ENCODE measurements at places on chromosomes 4 and X. TPM values are rescaled to one million over a fixed set of nuclear protein-coding genes. Genes with fewer than 3 reads are reported as not detected.
A peak's percentile ranks its signal among the peaks of the same experiment; 100 is the strongest.

DNA sequence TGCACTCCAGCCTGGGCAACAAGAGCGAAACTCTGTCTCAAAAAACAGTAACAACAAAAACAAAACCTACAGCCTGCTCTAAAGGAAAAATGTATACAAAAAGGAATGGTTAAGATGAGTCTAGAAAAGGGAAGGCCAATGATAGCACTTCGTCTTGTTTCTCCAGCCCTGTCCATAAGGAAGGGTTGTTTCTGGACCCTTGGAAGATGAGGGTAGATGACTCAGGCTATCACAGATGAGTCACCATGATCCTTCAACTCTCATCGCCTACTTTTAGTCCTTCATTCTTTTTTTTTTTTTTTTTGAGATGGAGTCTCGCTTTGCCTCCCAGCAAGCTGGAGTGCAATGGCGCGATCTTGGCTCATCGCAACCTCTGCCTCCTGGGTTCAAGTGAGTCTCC, 8.8 kb downstream of the PLA2G12A start:
- H3K27me3 ChIP-seq = no peaks in the 10 kb centered on the region
- H3K36me3 ChIP-seq = peaks cover 15% of the 10 kb centered on the region
- H3K4me3 ChIP-seq = no peak overlapping the region
- no peak for DNase-seq
- H3K4me1 ChIP-seq = no peaks in the 10 kb centered on the region
- no peak overlapping the region for H3K27ac ChIP-seq

DNA sequence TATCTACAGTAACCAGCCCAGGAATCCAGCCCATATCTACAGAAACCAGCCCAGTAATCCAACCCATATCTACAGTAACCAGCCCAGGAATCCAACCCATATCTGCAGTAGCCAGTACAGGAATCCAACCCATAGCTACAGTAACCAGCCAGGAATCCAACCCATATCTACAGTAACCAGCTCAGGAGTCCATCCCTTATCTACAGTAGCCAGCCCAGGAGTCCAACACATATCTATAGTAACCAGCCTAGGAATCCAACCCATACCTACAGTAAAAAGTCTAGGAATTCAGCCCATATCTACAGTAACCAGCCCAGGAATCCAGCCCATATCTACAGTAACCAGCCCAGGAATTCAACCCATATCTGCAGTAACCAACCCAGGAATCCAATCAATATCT, 445.0 kb upstream of the BOD1L1 start:
- H3K4me1 ChIP-seq = no peaks in the 10 kb centered on the region
- H3K27ac ChIP-seq = no peak overlapping the region
- H3K36me3 ChIP-seq = no peaks in the 10 kb centered on the region
- no peak for DNase-seq
- no peak overlapping the region for H3K4me3 ChIP-seq
- no peaks in the 10 kb centered on the region for H3K27me3 ChIP-seq

DNA sequence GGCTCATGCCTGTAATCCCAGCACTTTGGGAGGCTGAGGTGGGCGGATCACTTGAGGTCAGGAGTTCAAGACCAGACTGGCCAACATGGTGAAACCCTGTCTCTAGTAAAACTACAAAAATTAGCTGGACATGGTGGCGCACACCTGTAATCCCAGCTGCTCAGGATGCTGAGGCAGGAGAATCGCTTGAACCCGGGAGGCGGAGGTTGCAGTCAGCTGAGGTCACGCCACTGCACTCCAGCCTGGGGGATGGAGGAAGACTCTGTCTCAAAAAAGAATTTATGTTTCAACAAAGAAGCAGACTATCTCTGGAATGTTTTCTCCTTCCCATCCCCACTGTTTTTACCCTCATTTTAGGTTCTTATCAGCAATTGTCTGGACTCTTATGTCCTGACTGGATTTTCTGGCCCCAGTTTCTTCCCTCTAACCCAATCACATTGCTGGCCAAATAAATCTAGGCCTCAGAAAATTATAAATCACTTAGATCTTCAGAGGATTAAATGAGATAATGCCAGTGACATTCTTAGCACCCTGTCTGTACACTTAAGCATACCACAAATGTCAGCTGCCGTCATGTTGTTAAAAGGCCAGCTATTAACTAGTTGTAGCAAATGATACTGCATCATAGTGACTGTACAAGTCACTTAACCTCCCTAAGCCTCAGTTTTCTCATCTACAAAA, 44.9 kb upstream of the PRSS48 start:
- no peak overlapping the region for H3K27ac ChIP-seq
- H3K4me1 ChIP-seq = no peaks in the 10 kb centered on the region
- H3K36me3 ChIP-seq = no peaks in the 10 kb centered on the region
- no peak overlapping the region for H3K4me3 ChIP-seq

DNA sequence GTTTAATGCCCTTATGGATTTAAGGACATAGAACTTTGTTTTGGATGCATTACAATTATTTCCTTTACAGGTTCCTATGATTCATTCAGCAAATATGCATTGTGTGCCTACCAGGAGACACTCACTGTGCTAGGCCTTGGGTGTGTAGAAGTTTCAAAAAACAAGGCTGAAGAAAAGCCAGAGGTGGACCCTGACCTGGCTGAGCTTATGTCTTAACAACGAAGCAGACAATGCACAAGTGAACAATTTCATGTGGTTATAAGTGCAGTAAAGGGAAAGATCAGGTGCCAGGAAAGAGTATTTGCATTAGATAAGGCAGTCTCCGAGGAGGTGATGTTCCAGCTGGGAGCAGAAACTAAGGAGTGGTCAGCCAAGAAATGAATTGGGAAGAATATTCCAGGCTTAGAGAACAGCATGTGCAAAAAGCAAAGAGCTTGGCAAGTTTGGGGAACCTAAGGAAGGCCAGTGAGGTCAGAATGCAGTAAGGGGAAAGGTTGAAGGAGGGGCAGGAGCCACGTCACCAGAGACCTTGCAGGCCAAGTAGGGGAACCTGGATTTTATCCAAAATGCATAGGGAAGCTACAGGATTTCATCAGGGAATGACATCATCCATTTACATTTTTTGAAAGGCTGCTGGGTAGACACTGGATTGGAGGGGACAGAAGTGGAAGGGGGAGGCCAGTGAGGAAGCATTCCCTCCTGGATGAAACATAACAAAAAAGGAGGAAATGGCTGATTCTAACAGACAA, 193.6 kb downstream of the SOWAHB start:
- peak; percentile 79 for DNase-seq
- no peaks in the 10 kb centered on the region for H3K36me3 ChIP-seq
- no peaks in the 10 kb centered on the region for H3K27me3 ChIP-seq
- peaks cover 79% of the 10 kb centered on the region for H3K4me1 ChIP-seq
- peak overlapping the region; percentile 84 for H3K27ac ChIP-seq

DNA sequence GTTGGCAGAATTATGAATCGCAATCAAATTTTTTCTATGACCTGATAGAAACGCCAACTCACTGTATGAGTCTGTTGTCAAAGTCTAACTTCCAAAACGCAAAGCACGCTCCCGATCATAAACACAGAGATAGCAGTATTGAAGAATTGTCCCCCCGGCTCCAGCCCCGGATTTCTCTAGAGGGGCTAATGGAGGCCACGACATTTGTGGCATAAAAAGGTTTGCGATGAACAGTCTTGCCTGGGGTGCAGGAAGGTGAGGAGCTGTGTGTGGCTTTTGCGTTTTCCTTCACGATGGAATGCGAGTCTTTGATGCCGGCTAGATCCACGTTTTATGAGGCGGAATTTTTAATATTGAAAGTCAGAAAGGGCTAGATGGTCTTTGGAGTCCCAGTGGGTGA, 183.0 kb downstream of the CRLF2 start:
- H3K36me3 ChIP-seq = no peaks in the 10 kb centered on the region
- H3K4me3 ChIP-seq = no peak overlapping the region
- H3K27ac ChIP-seq = no peak overlapping the region
- no peaks in the 10 kb centered on the region for H3K27me3 ChIP-seq

- DNase-seq = no peak
- no peak overlapping the region for H3K4me3 ChIP-seq
- H3K27me3 ChIP-seq = no peaks in the 10 kb centered on the region
- H3K4me1 ChIP-seq = no peaks in the 10 kb centered on the region
- H3K27ac ChIP-seq = no peak overlapping the region
Measured at GRCh38 chr4:141406237-141406636, 185.5 kb downstream of the ZNF330 start.

- H3K4me1 ChIP-seq = peaks cover 26% of the 10 kb centered on the region
- H3K36me3 ChIP-seq = no peaks in the 10 kb centered on the region
- DNase-seq = peak; percentile 28
- H3K27ac ChIP-seq = no peak overlapping the region
- no peak overlapping the region for H3K4me3 ChIP-seq
Measured at GRCh38 chr4:38310446-38311043, 350.3 kb downstream of the PTTG2 start.

DNA sequence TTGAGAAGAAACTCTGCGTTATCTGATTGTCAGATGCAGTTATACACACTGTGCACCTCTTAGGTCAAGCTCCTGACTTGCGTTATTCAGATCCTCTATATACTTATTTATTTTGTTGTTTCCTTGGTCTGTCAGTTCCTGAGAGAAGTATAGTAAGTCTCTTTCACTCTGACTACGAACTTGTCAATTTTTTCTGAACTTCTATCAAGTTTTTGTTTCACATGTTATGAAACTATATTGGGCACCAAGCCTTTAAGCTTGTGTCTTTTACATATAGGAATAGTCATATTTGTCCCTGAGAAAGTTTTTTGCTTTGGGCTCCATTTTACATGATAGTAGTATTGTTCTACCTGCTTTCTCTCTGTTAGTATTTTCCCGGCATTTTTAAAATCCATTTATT, 31.7 kb downstream of the ZNF275 start:
- H3K4me3 ChIP-seq = no peak overlapping the region
- no peak for DNase-seq
- no peaks in the 10 kb centered on the region for H3K36me3 ChIP-seq
- no peaks in the 10 kb centered on the region for H3K27me3 ChIP-seq
- no peak overlapping the region for H3K27ac ChIP-seq
- no peaks in the 10 kb centered on the region for H3K4me1 ChIP-seq

DNA sequence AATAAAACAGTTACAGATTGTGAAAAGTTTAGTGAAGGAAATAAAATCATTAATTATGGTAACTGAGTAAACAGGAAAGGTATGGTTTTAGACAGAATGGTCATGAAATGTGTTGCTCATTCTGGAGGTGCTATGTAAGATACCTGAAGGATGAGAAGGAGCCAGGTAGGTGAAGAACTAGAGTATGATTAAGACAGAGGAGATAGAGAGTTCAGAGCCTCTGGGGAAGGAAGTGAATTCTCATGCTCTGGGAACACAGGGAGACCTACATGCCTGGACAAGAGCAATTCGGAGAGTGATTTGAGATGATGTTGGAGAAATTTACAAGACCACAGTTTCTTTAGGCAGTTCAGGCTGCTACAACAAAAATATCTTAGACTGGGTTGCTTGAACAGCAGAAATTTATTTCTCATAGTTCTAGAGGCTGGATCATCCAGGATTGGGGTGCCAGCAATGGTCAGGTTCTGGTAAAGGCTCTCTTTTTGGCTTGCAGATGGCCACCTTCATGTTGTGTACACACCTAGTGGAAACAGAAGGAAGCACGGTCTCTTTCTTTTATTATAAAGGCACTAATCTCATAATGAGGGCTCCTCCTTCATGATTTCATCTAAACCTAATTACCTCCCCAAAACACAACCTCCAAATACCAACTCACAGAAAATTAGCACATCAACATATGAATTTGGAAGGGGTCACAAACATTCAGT, 1416.1 kb downstream of the PCDH7 start:
- no peaks in the 10 kb centered on the region for H3K36me3 ChIP-seq
- no peaks in the 10 kb centered on the region for H3K27me3 ChIP-seq
- H3K27ac ChIP-seq = no peak overlapping the region
- no peak for DNase-seq
- H3K4me1 ChIP-seq = no peaks in the 10 kb centered on the region

DNA sequence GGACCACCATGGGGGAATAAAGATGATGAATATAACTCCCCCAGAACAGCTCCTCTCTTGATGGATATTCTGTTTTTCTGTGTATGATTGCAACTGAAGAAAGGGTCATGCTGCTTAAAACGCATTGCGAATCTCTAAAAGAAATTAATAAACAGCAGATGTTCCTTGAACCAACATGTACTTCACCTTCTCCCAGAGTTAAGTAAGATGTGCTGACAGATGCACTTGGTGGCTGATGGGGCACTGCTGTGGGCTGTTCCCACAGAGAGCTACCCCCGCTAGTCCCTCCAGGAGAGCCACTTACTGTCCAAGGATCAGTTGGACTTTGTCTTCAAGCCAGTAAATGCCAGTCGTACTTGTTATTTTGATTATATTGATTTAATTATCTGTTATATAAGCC, 26.3 kb upstream of the C4orf54 start:
- H3K4me3 ChIP-seq = no peak overlapping the region
- no peak overlapping the region for H3K27ac ChIP-seq
- DNase-seq = no peak
- H3K4me1 ChIP-seq = no peaks in the 10 kb centered on the region

- peak within 1 kb of the TSS; percentile 95 for H3K27ac ChIP-seq
- peak within 1 kb of the TSS; percentile 96 for H3K4me3 ChIP-seq
- H3K27me3 ChIP-seq = peaks cover 13% of the 10 kb centered on the region
Measured at GRCh38 chr4:186723292-186724057, at the start of gene FAT1. Gene FAT1 (minus strand): TSS chr4:186723856. CDS start chr4:186709827, 14,029 bp downstream.

DNA sequence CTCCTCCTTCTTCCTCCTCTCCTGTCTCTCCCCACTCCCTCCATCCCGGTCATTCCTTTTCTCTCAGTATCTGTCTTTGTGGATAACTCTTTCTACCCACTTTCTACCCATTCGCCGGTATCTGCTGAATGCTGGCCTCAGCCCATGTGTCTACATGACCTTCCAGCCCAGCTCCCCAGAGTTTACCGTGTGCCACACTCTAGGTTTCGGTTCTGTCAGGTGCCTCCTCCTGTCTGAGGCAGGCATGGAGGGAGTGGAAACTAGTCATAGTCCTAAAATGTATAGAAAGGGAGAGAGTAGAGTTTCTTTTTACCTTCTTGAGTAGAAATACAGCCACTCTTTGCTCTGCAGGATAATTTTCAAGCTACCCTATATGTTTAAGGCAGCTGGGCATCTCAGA, 33.5 kb upstream of the SCRG1 start:
- no peaks in the 10 kb centered on the region for H3K36me3 ChIP-seq
- H3K27ac ChIP-seq = no peak overlapping the region
- no peak overlapping the region for H3K4me3 ChIP-seq
- H3K4me1 ChIP-seq = no peaks in the 10 kb centered on the region
- DNase-seq = no peak
- H3K27me3 ChIP-seq = no peaks in the 10 kb centered on the region

DNA sequence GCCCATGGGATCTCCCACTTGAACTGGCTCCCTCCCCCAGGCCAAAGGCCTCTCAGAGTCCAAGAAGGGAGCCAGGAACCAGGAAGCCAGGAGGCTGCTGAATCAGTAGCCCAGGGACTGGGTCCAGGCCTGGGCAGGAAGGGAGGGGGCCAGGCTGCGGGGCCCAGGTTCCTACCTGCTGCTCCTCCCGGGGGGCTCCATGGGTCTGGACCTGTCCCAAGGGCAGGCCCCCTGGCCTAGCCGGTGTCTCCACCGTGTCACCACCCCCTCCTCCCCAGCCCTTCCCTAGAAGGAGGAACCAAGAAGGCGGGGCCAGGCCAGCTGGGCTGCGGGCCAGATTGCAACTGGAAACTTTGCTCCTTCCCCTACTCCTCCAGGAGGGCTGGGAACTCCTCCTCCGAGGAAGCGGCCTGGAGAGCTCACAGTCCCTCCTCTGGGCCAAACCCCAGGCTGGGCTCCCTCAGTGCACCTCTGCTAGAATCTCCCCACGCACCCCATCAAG, at the start of gene IQSEC2:
Gene IQSEC2, minus strand, starts transcription at position 264 of the 502 bp plus-strand sequence.
- peak within 1 kb of the TSS; percentile 87 for H3K27ac ChIP-seq
- peak within 1 kb of the TSS; percentile 44 for H3K4me3 ChIP-seq
- DNase-seq = peak; percentile 89
- H3K36me3 ChIP-seq = no peaks in the 10 kb centered on the region

GRCh38 chr4:107035819-107036583, at the start of gene DKK2:
Gene DKK2 (minus strand): TSS chr4:107036313. CDS start chr4:107035591, 722 bp downstream.
- no peak within 1 kb of the TSS for H3K4me3 ChIP-seq
- peaks cover 6% of the 10 kb centered on the region for H3K4me1 ChIP-seq

GRCh38 chrX:152915541-152916241, 17.8 kb downstream of the ZNF185 start:
- H3K27ac ChIP-seq = no peak overlapping the region
- no peaks in the 10 kb centered on the region for H3K4me1 ChIP-seq
- DNase-seq = no peak

CLIC2 gene
- 0.75 TPM for total RNA-seq

ELF4 gene
- 39.7 TPM for total RNA-seq
